T-helper 17 cell (primary cell): ENCODE measurements at places on chromosomes 1 and 21.

DNA sequence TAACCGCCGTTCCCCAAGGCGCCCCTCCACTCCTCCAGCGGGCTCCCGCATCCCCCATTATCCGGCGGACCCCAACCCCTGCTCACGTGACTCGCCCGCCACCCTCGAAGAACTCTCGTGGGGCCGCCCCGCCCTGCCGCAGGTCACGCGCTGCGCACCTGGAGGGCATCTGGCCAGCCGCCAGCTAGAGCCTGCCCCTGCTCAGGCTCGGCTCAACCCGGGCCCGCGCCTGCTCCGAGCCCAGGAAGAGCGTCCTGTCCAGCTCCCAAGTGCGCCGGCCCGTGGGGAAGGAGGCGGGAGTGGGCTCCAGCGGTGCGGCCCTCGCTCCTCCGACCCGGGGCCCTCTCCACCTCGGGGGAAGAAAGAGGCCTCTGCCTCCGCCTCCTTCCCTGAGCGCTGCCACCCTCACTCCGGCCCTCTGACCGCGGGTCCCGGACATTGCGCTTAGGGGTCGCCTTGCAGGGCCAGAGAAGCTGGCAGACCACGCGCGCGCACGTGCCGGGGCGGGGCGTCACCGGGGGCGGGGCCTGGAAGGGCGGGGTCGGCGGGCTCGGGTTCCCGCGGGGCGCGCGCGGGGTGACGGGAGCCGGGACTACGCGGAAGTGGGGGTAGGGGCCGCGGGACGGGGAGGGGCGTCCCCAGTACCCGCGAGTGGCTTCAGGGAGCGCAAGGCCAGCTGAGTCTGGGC, 28.4 kb downstream of the HMGN2 start:
- peaks cover 14% of the 10 kb centered on the region for H3K4me1 ChIP-seq
- H3K27me3 ChIP-seq: no peaks in the 10 kb centered on the region
- no peaks in the 10 kb centered on the region for H3K36me3 ChIP-seq
- DNase-seq: peak; percentile 82
- H3K4me3 ChIP-seq: peak overlapping the region; percentile 85

DNA sequence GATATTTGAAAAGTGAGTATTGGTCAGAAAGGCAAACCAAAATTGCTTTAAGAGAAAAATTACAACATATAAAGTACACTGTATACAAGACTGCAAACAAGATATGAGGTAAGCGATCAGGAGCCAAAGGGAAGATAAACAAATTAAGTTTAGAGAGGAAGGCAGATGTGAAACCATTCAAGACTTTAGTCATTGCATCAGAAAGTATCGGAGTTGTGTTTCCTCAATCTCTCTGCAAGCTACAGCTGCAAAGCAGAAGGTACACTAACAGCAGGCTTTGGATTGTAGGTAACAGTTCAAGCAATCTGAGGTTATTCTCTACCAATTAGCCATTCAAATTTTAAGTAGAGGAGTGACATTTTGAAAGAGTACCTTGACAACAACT, 21.3 kb upstream of the TLCD4 start:
- DNase-seq: no peak
- H3K27ac ChIP-seq: no peak overlapping the region
- peaks cover 30% of the 10 kb centered on the region for H3K27me3 ChIP-seq
- H3K4me1 ChIP-seq: no peaks in the 10 kb centered on the region
- no peak overlapping the region for H3K4me3 ChIP-seq

GRCh38 chr1:15243275-15244043, 3.6 kb upstream of the FHAD1 start:
- peaks cover 81% of the 10 kb centered on the region for H3K27me3 ChIP-seq
- H3K27ac ChIP-seq: no peak overlapping the region
- peaks cover 7% of the 10 kb centered on the region for H3K36me3 ChIP-seq

DNA sequence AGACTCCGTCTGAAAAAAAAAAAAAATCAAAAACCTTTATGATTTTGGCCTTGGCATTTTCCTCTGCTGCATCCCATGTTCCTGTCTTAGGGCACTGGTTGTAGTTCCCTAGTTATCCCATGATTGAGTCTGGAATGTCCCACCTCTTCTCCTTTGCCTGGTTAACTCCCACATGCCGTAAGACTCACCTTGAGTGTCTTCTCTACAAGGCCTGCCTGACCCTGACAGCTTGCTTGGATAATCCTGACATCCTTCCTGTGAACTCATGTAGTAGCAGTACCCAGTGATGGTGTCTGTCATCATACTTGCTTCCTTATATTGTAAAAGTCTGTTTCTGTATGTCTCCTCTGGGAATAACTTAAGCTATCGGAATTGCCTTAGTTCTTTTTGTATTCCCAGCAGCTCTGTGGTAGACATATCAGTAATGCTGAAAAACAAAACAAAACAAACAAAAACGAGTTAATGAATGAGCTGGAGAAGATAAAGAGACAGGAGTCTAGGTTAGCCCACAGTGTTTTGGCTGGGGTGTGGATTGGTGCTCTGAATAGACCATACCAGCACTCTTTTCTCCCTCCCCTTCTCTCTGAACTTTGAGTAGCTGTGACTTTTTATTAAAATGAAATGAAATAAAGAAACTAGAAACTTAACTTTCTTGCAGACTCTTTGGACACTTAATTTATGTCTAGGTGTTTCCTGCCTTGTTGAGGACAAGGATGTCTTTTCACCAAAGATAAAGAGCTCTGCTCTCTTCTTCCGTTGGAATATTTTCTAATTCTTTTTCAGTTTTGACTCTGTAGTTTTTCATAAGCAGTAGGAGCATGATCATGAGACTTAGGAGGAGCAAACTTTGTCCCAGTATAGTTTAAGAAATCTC, 15.1 kb downstream of the NEK7 start:
- peak overlapping the region; percentile 98 for H3K27ac ChIP-seq
- no peaks in the 10 kb centered on the region for H3K36me3 ChIP-seq
- H3K4me3 ChIP-seq: peak overlapping the region; percentile 19
- H3K27me3 ChIP-seq: no peaks in the 10 kb centered on the region
- peaks cover 67% of the 10 kb centered on the region for H3K4me1 ChIP-seq
- DNase-seq: no peak

- H3K36me3 ChIP-seq: peaks cover 9% of the 10 kb centered on the region
- H3K4me3 ChIP-seq: no peak overlapping the region
- no peak for DNase-seq
- peaks cover 32% of the 10 kb centered on the region for H3K4me1 ChIP-seq
- H3K27me3 ChIP-seq: no peaks in the 10 kb centered on the region
- H3K27ac ChIP-seq: peak overlapping the region; percentile 51
Measured at GRCh38 chr1:231558708-231559185, 30.3 kb downstream of the TSNAX start.

DNA sequence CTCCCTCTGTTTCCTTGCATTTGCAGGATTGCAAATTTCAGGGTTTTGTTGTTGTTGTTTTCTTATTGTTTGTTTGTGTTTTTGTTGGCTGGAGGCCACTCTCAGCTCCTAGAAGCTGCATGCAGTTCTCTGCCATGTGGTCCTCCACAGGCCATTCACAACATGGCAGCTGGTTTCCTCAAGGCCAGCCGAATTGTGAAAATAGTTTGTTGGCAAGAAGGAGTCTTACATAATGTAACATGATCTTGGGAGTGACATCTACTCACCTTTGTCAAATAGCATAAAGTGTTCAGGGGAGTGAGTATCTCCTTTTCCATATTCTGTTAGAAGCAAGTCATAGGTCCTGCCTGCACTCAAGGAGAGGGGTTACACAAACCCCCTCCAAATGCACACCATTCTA, 10.6 kb upstream of the UAP1 start:
- no peak overlapping the region for H3K27ac ChIP-seq
- no peak overlapping the region for H3K4me3 ChIP-seq
- no peaks in the 10 kb centered on the region for H3K36me3 ChIP-seq
- DNase-seq: no peak

DNA sequence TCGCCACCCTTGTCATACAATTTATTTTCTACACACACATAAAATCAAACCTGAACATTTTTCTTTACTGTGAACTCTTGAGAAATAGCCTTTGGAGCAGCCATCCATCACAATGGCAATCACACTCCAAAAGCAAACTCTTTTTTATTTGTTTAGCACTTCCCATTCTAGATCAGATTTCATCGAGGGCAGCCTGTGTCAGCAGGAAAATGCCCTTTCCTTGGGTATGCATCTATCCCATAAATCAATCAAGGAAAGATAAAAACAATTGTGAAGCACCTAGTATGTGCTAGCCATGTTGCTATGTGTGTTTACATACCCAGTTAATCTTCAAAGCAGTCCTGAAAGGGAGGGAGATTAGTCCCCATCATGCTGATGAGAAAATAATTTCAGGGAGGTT, 484.1 kb upstream of the USP24 start:
- no peak for DNase-seq
- H3K36me3 ChIP-seq: no peaks in the 10 kb centered on the region
- H3K4me3 ChIP-seq: no peak overlapping the region
- peaks cover 24% of the 10 kb centered on the region for H3K27me3 ChIP-seq
- H3K4me1 ChIP-seq: no peaks in the 10 kb centered on the region
- no peak overlapping the region for H3K27ac ChIP-seq

DNA sequence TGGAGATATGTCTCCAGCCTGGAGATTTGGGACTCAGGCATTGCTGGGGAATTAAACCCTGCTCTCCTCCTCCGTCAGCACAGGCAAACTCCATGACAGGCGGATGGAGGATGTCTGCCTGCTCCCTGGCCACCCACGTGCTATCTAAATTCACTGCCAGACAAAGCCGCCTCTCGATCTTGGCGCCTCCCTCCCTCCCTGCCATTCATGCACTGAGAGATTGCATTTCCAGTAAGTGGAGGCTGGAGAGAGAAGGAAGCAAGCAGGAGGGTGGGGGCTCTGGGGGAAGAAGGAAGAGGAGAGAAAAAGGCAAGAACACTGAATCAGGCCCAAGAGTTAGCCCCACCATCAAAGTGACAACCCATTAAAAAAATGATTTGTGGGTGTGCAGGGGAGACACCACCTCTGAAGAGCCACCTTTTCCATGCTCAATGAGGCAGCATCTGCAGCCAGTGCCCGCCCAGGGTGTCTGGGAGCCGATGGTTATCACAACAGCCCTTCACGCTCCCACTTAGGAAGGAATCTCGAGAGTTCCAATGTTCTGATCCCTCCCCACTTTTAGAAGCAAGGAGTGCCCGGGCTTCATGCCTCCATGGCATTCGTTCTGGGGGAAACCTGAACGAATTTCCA, 183.0 kb downstream of the HIVEP3 start:
- H3K27me3 ChIP-seq: no peaks in the 10 kb centered on the region
- peak overlapping the region; percentile 90 for H3K27ac ChIP-seq
- DNase-seq: no peak
- no peak overlapping the region for H3K4me3 ChIP-seq

- H3K36me3 ChIP-seq: no peaks in the 10 kb centered on the region
- DNase-seq: no peak
- no peak overlapping the region for H3K27ac ChIP-seq
- H3K4me1 ChIP-seq: peaks cover 7% of the 10 kb centered on the region
- no peak overlapping the region for H3K4me3 ChIP-seq
Measured at GRCh38 chr1:212986551-212986950, 29.1 kb downstream of the ANGEL2 start.

- peaks cover 12% of the 10 kb centered on the region for H3K4me1 ChIP-seq
- peaks cover 2% of the 10 kb centered on the region for H3K36me3 ChIP-seq
- DNase-seq: no peak
Measured at GRCh38 chr1:200488375-200489165, 78.7 kb upstream of the ZNF281 start.

DNA sequence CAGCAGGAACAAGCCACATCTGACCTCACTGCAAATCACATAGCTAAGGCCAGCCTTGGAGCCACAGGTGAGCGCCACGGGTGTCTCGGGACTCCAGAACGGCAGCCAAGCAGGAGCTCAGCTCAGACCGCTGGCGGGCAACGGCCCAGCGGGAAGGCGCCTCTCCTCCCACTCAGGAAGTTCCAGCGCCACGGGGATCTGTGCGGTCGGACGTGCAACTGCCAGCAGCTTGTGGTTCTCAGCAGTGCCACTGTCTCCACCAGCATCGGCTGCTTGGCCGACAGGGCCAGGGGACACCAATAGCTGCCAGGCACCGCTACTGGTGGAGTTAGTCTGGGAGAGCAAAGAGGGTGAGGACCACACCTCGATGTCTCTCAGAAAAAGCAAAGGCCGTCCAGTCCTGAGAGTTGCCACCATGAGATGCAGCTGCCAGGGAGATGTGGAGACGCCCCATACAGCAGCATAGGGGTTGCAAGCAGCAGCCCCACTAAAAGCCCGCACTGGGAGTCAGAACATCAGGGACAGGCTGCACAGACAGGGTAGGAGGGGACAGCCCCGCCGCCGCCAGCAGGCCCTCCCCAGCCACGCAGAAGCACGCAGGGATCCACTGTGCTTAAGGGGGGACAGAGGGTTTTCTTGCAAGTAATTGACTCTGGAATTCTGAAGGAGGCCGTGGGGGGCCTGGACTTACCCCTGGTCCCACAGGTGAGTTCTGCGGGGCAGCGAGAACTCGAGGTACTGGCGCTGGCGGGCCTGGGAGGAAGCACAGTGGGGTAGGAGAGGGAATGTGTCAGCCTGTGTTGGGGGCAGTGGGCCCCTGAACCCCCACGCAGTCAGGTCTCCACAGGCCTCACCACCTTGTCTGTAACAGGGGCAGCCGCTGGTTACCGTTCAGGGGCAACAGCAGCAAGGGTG, 83.5 kb downstream of the NPHP4 start:
- H3K36me3 ChIP-seq: no peaks in the 10 kb centered on the region
- peak overlapping the region; percentile 6 for H3K27ac ChIP-seq
- no peaks in the 10 kb centered on the region for H3K27me3 ChIP-seq
- no peak for DNase-seq
- H3K4me3 ChIP-seq: no peak overlapping the region

DNA sequence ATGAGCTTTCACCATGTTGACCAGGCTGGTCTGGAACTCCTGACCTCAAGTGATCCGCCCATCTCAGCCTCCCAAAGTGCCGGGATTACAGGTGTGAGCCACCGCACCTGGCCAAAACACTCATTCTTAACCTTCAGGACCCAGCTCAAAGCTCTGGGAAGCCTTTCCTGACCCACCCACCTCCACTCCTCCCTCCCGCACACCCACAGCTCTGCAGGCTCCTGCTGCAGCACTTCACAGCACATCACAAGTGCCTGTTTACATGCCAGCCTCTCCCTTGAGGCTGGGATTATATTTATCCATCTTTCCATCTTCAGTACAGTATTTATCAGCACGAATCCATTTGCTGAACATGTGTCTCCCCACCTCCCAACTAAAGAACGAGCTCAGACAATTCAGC, 14.9 kb downstream of the SLC9A1 start:
- peak overlapping the region; percentile 66 for H3K27ac ChIP-seq
- peaks cover 44% of the 10 kb centered on the region for H3K4me1 ChIP-seq
- no peaks in the 10 kb centered on the region for H3K36me3 ChIP-seq
- no peak for DNase-seq
- H3K4me3 ChIP-seq: no peak overlapping the region

DNA sequence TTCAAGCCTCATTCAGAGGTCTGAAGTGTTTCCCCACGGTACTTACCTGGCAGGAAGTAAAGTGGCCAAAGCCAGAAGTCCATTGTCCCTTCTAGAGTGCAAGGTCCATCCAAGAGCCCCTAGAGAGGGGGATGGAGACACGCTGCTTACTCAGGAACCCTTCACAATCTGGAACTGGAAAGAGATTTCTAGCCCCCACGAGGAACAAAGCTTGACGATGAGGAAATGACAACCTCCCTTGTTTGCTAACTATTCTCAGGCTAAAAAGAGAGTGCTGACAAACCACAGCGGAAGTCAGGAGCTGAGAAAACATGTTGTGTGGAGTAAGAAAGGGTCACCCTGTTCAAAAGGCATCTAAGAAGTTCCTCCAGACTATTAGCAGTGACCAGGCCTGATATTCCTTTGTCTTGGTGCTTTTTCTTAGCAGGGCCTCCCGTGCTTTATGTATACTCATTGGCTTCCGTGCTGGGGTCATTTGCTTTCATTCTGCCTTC, at the start of gene FCMR:
Gene FCMR (minus strand): TSS at position 170 of the 494 bp plus-strand sequence. CDS start 87 bp downstream, at position 83.
- H3K27ac ChIP-seq: no peak within 1 kb of the TSS
- DNase-seq: no peak
- H3K4me1 ChIP-seq: peaks cover 38% of the 10 kb centered on the region
- H3K36me3 ChIP-seq: peaks cover 14% of the 10 kb centered on the region
